ENCODE measurements at places on chromosomes 11 and 22.
A peak's percentile ranks its signal among the peaks of the same experiment; 100 is the strongest.

- DNase-seq, result peak; percentile 83
Observed at GRCh38 chr22:42519525-42520401, at the start of gene RRP7A. RRP7A (minus strand) TSS chr22:42519796; CDS start chr22:42519786, 10 bp downstream.

DNA sequence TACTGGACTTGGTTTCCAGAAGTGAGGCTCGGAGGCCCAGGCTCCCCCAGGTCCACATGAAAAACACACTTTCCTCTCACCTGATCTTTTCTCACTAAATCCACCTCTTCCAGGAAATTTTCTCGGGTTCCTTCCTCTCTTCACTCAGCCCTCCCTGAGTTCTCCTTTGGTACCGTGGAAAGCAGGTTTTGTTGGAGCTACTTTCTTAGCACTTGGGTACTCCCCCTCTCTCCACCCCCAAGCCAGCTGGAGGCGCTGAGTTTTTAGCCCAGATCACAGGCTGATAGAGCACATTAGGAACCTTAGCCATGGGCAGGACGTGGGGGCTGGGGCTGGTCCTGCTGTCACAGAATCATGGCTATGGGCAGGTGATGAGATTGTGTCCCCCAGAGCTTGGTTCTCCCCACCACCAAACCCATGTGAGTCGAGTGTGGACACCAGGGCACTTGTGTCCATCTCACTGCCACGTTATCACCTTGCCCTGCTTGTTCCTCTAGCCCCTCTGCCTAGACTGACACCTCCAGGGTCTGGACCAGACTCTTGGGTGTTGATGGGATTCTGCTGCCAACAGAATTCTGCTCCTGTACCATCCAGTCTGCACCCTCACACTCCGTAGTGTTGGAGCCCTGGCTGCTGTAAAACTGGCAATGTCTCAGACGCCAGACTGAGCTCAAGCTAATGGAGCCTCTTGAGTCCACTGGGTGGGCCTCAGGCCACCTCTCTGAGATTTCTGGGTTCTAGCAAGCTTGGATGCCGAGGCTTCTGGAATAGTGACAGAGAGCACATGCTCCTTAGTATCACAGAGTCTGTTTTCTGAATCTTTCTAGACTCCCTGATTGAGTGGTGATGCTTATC, 74.9 kb upstream of the NARS2 start:
- no peak for DNase-seq

GRCh38 chr22:32882774-32883530, 81.4 kb downstream of the TIMP3 start:
- no peak for DNase-seq

- DNase-seq, result no peak
Observed at GRCh38 chr11:48078689-48079088, 98.3 kb downstream of the PTPRJ start.

DNA sequence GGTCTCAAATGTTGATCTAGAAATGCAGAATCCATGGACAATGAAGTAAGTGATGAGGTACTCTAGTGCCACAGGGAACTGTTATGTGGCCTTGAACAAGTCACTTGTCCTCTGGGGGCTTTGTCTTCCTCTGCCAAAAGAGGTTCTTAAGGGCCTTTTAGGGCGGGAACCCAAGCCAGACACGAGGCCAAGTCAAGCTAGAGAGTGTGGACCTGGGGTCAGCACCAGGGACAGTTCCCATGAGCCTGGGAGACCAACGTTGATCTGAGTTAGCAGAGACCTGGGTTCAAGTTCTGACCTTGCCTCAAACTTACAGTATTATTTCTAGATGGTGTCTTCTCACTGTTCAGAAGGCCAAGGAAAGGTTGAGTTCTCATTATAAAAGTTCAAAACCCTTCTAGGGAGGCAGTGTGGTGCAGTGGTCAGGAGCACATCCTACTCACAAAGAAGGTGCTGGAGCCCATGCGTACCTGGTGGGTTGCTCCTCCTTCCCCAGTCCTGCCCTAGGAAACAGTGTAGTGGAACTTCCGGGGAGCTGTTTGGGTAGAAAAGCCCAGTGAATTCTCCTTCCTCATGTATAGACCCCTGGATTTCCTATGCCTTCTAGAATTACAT, 121.5 kb downstream of the CHST1 start:
- no peak for DNase-seq

- no peak for DNase-seq
Observed at GRCh38 chr22:28230671-28231070, 311.6 kb upstream of the PITPNB start.

DNA sequence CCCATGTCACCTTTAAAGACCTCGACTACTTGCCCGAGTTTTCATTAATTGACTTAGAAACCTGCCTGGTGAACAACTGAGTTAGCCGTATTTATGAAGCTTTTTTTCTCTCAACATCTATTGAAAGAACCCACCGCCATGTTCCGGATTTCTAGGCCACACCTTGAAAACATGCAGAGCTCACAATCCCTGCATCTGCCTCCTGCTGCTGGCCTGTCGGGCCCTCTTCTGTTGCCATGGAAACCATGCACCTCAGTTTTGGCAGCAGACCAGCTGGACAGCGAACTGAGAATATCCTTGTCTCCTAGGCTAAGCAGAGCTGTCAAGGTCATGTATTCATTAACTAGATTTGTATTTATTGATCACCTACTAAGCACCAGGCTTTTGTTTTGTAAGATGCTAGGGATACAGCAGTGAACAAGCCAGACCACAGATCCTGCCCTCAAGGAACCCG, 4.3 kb upstream of the PATZ1 start:
- no peak for DNase-seq

DNA sequence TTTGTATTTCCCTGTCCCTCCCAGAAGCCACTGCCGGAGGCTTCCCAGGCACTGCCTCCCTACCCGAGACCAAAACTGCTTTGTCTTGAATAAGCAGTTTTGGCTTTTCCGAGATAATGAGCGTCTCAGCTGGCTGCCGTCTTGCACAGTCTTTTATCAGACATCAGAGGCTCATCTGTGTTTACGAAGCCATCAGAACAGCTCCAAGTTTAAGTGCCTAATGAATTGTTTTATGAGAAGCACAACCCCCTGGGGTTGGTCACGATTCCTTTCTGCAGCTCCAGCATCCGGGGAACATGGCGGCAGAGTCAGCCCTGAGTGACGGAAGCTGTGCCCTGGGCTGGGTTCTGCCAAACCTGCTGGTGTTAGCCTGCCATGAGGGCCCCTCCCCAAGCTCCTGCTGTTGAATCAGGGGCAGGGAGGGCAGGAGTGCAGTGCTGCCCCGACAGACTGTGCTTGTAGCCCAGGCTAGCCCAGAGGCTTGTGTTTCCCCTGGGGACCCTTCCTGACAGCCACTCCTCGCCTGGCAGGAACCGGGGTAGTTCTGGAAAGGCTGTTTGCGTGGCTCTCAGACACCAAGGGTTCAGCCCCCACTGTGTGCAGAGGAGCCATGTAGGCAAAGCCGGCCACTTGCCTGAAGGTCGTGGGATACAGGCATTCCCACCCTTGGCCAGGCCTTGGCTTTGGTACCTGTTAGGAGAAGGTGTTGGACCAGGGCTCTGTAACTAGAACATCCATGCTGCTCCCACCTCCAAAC, 96.1 kb downstream of the MORC2 start:
- no peak for DNase-seq

DNA sequence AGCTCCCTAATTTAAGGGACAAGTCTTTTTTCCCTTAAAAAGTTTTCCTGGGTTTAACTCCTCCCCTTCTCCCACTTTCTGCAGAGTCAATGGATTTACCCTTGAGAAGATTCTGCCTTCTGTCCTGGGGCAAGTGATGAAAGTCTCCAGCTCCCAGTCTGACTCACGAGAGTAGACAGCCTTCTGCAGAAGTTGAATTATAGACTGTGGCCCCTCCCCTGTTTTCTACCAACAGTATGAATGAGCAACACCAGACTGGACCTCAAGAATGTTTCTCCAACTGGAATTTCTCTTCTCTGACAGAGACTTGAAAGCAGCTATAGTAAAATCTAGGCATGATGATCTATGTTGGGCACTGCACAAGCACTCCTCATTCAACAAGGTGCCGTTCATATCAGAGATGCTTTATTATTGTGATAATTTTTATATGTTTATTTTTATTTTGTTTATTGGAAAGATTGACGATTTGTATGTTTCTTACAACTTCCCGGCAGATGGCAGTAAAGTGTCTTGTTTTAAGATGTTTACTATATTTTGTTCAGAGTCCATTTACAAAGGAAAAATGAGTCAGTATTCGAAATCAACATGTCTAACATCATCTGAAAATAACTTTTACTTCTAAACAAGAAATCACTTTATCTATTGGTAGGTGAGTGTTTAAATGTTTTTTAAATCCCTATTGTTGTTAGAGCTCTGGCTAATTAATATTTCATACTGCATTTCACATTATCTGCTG, 56.6 kb downstream of the LMO2 start:
- no peak for DNase-seq

All from stimulated activated CD4-positive, alpha-beta T cell treated with anti-CD3 and anti-CD28 coated beads, Interleukin-4, amount 100 ng/mL, for 48 hours (primary cell).